Fibroblast of the conjunctiva (primary cell): ENCODE measurements at places on chromosomes 3 and 15.

GRCh38 chr15:79209116-79209515, 73.4 kb upstream of the ANKRD34C start:
- no peak for DNase-seq

DNA sequence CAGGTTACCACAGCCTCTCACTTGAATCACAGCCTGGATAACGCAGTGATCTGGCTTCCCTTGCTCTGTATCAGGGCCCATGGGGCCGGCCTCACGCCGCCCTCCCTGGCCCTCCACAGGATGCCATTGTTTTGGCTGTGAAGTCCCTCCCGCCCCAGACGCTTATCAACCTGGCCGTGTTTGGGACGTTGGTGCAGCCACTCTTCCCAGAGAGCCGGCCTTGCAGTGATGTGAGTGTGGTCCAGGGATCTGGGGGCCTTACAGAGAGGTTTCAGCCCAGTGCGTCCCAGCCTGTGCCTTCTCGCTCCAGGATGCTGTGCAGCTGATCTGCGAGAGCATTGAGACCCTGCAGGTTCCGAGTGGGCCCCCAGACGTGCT, 6.6 kb downstream of the VWA5B2 start:
- no peak for DNase-seq

- DNase-seq: no peak
These were observed 70.7 kb downstream of the GLB1 start for GRCh38 chr3:33026267-33026666.

DNA sequence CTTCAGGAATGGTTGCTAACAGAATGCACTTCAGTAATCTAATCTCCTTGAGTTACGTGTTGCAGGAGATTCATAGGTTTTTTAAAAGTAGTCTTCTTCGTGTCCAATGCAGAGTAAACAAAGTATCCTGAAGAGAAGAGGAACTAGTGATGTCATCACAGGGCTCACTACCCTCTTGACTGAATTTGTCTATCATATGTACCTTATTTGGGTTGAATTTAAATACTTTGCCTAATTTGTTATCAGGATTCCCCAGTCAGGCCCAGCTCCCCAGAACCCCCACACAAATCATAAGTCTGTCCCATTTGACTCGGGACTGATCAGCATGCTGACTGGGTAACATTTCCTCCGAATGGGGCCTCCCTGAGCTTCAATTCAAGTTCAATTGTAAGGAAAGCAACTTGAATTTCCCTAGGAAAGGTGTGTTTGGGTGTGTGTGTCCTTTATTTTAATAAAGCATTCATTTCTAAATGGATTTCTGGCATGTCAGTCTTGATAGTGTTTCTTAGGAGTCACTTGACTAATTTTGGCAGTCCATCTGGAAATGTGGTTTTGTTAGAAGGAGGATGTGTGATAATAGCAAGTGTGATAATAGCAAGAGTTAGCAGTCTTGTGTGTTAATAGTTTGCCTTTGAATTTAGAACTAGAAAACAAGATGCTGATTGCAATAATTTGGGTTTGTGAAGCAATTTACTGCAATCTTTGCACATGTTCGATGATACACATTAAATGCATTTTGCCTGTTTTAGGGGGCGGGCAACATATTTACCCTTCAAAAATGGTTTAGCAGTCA, 21.9 kb downstream of the OXNAD1 start:
- no peak for DNase-seq

DNA sequence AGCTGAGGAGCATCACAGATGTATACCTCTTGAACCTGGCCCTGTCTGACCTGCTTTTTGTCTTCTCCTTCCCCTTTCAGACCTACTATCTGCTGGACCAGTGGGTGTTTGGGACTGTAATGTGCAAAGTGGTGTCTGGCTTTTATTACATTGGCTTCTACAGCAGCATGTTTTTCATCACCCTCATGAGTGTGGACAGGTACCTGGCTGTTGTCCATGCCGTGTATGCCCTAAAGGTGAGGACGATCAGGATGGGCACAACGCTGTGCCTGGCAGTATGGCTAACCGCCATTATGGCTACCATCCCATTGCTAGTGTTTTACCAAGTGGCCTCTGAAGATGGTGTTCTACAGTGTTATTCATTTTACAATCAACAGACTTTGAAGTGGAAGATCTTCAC, 3.0 kb downstream of the CCR8 start:
- no peak for DNase-seq

- DNase-seq: no peak
These were observed 5.3 kb upstream of the KIF7 start for GRCh38 chr15:89660556-89660955.

- DNase-seq: no peak
These were observed 224.4 kb downstream of the CHST2 start for GRCh38 chr3:143343944-143344343.

DNA sequence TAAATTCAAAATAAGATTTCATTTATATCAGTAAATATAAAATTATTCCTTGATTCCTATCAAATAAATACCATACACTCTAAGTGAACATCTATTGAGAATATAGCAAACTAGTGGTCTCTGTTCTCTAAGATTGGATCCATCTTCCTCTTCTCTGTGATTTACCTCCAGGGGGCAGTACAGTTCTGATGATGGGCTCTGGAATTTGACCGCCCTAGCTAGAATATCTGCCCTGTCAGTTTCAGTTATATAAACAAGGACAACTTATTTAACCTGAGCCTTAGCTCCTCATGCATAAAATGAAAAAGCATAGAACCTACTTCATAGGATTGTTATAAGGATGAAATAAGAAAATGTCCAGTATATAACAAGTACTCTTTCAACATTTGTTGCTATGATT, 171.1 kb upstream of the CCDC54 start:
- DNase-seq: peak; percentile 41

- no peak for DNase-seq
These were observed 103.1 kb downstream of the LRIG1 start for GRCh38 chr3:66397745-66398144.

DNA sequence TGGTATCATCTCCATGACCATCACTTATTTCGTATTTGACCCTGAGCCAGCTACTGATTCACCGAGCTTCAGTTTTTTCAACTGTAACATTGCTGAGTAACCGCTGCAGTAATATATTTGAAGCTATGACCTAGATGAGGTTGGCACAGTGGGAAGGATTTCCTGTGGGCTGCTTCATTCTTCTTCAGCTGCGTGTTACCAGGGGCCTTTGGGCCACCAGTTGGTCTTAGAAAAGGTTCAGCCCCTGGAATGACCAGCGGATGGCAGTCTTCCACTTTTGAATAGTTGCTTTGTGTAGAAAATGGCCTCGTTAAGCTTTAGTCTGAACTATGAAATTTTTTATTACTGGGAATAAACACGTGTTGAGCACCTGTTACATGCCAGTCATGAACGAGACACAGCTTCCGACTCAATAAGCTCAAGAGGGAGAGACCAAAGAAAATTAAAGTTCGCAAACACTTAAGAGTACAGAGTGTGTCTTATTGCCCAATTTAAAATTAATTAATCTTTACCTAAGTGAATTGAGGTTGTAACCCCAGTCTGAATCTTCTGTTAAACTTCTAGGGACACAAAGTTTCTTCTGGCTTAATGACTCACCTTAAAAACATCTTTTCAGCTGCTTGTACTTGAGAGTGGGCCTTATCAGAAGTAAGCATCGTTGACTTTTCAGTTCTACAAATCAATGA, 57.6 kb upstream of the NR2E3 start:
- DNase-seq: peak; percentile 87

GRCh38 chr3:180189310-180189648, 152.5 kb upstream of the PEX5L start:
- DNase-seq: no peak

GRCh38 chr3:10857235-10857634, 41.2 kb downstream of the SLC6A11 start:
- no peak for DNase-seq

DNA sequence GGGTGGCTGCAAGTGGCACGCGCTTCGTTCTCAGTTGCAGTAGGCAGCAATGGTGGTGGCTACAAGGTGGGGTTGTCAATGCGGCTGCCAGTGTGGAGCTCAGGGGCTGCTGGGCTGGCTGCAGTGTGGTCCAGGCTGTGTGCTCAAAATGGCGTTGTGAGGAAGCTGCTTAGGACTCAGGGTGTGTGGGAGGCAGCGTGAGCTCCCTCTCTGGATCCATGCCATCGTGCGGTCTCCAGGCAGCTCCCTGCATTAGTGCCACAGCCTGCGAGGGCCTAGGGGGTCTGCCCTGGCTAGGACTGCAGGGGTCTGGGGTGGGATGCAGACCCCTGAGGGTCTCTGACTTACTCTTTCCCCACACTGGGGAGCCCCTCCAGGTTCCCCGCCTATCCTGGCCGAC, 397.2 kb downstream of the OCA2 start:
- no peak for DNase-seq

GRCh38 chr3:191339316-191339917, 9.1 kb upstream of the UTS2B start:
- DNase-seq: no peak

GRCh38 chr3:49032646-49033304, 3.6 kb upstream of the IMPDH2 start:
- DNase-seq: no peak
